Left ventricle myocardium inferior (tissue), 1 donor: ENCODE measurements at places on chromosomes 6 and 20.

DNA sequence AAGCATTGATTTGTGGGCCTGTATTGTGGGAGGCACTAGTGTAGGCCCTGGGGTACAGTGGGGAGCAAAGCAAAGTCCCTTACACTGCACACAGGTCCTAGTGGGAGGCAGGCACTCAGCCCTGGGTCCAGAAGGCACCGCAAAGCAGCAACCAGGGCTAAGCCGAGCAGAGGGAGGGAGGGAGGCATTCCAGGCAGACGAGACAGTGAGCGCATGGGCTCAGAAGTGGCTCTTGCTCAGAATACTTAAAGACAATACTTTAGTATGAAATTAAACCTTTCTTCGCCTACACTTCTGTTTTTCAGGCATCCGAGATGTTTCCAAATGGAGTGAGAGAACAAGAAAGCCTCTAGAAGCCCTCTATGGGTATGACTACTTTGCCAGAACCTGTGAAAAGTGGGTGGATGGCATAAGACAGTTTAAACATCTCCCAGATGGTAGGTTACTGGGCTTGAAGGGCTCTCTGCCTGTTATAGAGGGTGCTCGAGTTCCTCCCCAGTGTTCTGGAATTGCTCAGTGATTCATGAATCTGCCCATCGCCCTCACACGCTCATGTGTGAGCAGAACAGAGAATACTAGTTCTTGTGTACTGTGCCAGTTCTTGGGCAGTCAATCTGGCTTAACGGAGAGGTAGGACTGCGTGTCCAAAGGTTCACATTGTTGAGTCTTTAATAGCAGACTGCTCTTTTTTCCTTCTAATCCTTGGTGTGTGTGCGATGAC lies 18.7 kb downstream of the BPHL start:
- DNase-seq = no peak

GRCh38 chr6:36594816-36595643 lies 868 bp downstream of the SRSF3 start:
- no peak for DNase-seq

DNA sequence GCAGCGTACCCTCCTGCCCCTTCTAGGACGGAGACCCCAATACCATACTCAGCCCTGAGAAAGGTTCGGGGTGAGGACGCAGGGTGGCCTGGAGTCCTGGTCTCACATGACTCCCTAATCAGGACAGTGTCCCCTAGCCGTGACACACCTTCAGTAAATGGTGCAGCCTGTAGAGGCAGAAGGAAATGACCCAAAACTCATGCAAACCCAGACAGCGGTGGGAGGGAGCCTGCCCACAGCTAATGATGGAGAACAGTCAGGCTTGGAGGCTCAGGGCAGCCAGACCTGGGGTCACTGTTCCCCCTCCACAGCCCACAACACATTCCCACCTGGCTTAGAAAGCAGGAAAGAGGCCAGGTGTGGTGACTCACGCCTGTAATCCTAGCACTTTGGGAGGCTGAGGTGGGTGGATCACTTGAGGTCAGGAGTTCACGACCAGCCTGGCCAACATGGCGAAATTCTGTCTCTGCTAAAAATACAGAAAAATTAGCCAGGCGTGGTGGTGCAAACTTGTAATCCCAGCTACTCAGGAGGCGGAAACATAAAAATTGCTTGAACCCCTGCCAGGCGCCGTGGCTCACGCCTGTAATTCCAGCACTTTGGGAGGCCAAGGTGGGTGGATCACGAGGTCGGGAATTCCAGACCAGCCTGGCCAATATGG lies 8.8 kb upstream of the HMGA1 start:
- DNase-seq = no peak

DNA sequence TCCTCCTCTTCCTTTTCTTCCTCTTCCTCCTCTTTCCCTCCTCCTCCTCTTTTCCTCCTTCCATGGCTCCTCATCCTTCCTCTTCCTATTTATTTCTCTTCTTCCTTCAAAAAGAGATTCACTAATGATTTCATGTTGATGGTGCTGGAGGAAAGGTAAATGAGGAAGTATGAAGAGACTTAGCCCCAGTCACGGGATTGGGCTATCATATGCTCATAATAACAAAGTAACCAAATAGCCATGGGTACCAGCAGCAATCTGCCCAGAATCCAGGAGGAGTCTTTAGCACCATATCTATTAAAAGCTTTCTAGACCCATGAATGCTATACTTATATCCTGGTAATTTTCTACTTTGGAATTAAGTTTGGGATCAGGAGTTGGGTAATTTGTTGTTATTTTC lies 910.9 kb upstream of the MAP3K7 start:
- no peak for DNase-seq

DNA sequence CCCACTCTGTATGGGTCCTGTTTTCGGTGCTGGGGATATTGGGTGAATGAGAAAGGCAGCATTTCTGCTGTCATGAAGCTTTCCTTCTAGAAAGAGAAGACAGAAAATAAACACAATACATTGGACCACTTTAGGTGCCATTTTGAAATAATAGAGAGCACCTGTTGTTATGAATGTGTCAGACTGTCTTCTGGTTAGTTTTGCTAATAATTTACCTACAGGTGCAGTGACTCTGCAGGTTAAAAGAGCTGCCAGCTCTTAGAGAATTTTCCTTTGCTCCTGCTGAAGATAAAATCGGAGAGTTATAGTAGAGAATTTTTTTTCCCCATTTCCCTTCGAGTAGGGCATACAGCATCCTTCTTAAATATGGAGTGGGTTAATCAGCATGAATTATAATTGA lies 21.9 kb upstream of the GCLC start:
- DNase-seq = no peak

- DNase-seq = peak; percentile 21
Measured at GRCh38 chr6:47934023-47934422, 152.2 kb downstream of the OPN5 start.

GRCh38 chr6:63066055-63066704 lies 145.1 kb upstream of the FKBP1C start:
- DNase-seq = no peak

DNA sequence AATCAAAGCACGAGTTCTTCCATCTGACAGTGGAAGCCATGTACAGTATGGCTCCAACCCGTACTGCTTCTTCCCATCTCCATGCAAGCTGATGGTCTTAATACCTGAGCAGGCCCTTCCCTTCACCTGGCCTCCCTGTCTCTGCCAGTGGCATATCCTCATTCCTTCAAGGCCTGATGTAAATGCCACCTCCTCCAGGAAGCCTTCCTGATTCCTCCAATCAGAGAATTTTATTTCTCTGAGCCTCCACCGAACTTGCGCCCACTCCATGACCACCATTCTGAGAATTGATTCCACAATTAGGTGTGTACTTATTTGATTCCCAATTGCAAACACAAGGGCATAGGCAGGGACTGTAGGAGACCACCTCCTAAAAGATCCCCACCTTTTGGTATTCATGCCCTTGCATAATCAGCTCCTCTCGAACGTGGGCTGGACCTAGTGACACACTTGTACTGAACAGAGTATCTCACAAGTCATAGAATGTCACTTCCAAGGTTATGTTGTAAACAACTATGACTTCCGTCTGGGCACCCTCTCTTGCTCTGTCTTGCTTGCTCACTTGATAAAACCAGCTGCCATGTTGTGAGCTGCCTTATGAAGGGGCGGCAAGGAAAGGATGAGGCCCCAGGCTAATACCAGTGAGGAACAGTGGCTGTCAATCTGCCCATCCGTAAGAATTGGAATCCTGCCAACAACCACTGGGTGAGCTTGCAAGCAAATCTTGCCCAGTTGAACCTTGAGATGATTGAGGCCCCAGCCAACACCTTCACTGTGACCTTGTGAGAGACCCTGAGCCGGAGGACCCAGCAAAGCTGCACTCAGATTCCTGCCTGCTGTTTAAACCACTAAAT lies 38.8 kb downstream of the CPNE5 start:
- no peak for DNase-seq

DNA sequence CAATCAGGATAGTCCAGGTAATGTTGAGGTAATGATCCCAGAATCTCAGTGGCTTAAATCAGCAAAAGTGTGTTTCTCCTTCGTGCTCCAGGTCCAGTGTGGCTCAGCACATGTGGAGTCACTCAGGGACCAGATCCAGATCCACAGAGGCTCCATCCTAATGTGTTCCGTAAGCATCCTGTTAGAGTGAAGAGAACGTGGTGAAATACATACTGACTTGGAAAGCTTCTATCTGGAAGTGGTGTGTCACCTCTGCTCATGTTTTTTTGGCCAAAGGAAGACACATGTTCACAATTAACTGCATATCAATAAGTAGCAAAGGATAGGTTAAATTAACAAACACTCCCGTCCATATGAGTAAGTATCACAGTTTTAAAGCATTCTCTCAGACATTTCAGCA lies 26.8 kb upstream of the PREP start:
- DNase-seq = no peak

GRCh38 chr20:63212792-63213191 lies 3.1 kb downstream of the YTHDF1 start:
- DNase-seq = no peak

GRCh38 chr20:1920826-1921225 lies 25.6 kb downstream of the SIRPA start:
- DNase-seq = no peak

- DNase-seq = no peak
Measured at GRCh38 chr6:11953641-11954040, 58.5 kb upstream of the HIVEP1 start.

DNA sequence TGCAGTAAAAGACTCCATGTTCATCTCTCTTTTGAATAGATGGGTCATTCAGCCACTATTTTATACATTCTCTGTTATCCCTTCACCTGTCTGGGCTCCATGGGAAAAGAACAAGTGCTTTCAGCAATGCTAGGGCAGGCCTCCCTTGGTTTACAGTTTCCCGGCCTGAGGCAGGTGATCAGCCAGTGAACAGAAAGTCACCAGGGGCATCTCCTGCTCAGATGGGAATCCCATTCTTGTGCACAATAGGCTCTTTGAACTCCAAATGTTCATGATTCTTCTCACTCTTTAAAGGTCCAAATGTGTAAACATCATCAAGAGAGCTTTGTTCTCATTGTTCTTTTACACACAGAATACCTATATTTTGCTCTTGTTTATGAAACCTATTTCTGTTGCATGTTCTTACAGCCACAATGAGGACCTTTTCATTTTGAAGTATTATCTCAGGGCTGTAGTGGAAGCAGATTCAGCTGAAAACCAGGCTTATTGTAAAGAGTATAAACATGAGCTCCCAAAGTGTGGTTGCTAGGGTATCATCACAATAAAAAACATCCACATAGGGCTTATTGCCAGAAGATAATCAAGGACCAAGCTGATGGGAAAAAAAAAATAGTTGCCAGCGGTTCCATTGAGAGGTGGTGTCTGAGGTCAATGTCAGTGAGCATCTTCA lies 267.1 kb upstream of the SGK1 start:
- no peak for DNase-seq

DNA sequence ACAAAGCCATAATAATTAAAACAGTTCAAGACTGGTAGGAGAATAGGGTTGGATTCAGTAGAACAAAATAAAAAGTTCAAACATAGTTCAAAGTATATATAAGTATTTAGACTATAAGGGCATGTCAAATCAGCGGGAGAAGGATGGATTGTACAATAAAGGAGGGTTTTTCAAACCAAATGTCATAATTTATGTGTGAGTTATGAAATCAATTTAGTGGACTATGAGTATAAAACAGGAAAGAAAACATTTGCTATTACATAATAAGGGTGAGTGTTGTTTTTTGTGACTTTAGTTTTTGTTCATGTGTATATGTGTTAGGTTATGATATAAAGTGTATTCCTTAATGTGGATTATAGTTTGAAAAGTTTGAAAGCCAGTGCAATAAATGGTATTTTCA lies 10.6 kb downstream of the ORC3 start:
- DNase-seq = no peak

DNA sequence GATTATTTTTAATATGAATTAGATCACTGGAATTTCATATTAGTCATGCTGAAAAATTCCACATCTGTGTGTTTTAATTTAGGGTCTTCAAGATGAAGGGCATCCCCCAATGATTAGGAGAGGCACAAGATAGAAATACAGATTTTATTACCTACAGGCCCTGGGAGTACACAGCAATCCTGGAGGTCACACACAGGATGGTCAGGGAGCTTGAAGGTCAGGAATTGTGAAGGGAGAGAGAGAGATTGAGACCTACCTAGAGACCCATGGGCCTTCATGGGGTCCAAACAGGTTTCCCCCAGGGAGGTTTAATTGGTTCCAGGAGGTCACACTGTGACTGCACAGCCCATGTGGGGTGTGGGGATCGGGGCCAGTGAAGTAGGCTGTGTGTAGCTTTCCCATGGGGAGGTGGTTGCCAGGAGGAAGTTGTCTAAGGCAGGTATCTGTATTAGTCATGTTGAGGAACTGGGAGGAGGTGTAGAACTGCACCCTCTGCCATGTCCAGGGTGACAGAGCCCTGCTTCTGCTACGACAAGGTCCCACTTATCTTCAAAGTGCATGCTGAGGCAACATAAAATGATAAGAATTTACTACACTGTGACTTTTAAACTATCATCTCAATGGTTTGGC lies 18.3 kb downstream of the SNX9 start:
- no peak for DNase-seq

DNA sequence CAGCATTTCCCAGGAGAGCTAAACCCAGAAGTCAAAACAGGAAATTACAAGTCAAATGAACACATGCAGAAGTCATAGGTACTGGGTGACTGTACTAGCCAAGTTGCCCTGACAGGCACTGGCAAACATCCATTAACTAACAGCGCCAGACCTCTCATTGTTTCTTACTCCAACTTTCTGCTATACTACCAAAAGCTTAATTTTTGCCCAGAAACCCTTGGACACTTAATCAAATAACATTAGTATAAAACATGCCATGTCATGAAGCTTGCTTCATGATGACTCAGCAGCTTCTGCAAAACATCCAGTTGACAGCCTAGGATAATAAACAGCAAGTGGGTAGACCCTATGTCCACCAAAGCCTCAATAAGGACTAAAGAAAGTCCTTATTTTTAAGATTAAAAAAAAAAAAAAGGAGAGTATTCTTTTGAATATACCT lies 3.5 kb downstream of the NUP153 start:
- no peak for DNase-seq

DNA sequence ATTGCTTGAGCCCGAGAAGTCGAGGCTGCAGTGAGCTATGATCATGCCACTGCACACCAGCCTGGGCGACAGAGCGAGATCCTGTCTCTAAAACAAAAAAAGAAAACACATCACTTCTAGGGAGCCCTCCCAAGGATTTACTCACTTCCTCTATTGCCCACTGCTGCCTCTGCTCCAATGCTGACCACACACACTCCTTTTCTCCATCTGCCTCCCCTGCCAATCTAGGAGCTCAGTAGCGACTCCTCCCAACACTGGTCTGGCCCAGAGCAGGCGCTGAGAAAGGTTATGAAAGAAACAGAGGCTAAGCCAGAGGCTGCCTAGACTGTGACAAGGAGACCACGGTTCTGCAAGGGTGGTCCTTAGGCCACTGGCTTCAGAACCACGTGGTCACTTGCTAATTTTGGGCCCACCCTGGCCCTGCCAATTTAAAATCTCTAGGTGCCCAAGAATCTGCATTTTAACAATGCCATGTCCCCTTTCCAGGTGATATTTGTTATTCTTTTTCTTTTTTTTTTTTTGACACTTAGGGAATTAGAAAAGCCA lies 1.3 kb upstream of the E2F1 start:
- DNase-seq = no peak

DNA sequence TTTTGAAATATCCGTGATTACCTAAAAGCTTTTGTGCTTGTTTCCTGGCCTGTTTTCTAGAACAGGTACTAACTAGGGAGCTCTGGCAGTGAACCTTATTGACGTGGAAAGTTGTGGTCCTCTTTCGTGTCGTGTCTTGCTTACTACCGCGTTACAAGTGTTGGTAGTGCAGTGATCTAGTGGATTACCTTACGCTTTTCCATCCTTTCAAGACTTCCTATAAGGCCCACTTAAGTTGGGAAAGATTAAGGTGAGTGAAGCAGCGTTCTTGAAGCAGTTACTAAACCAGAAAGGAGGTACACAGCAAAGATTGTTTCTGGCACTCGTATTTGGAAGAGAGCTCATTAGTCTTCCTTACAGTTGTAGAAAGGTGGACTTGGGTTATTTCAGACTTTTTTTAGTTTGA lies 1.9 kb downstream of the PNRC1 start:
- no peak for DNase-seq
